ENCODE measurements at places on chromosomes 6 and 20.

GRCh38 chr6:155247618-155248007, 16.2 kb upstream of the CLDN20 start:
- no peak for DNase-seq

GRCh38 chr20:55172310-55173002, 697.1 kb downstream of the DOK5 start:
- DNase-seq = no peak

DNA sequence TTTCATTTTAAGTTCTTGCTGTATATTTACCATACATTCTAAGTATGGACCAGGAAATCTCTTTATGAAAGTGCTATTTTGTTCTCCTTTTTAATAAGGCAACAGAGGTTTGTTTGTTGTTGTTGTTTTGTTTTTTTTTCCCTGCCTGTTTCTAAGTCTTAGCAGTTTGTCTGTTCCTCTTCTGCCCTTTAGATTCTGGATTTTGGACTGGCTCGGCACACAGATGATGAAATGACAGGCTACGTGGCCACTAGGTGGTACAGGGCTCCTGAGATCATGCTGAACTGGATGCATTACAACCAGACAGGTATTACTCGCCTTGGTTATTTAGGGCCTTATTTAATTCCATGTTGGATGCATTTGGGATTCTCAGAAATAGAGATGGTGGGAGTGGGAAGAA, 48.0 kb downstream of the MAPK14 start:
- no peak for DNase-seq

GRCh38 chr6:34093206-34093605, 52.7 kb downstream of the GRM4 start:
- DNase-seq = no peak

GRCh38 chr20:63495741-63496595, 2.9 kb downstream of the EEF1A2 start:
- DNase-seq = peak; percentile 54

- DNase-seq = no peak
Measured at GRCh38 chr6:127328043-127328609, 15.3 kb downstream of the ECHDC1 start.

DNA sequence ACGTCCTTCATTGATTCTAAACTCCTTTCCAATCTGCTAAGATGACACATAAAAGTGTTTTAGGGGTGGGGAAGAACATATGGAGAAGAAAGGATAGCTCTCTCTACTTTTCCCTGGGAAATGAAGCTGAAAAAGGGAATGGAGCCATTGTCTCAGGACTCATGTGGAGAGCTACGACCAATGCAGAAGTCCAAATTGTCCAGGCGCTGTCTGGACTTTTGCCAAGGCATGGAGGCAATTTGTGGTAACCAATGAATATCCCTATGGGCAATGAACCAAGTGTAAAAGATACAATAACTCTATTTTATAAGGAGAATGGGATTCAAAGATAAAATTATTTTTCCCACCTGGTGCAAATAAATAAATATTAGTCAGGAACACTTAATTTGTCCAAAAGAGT, 16.1 kb downstream of the FBXL4 start:
- peak; percentile 22 for DNase-seq

DNA sequence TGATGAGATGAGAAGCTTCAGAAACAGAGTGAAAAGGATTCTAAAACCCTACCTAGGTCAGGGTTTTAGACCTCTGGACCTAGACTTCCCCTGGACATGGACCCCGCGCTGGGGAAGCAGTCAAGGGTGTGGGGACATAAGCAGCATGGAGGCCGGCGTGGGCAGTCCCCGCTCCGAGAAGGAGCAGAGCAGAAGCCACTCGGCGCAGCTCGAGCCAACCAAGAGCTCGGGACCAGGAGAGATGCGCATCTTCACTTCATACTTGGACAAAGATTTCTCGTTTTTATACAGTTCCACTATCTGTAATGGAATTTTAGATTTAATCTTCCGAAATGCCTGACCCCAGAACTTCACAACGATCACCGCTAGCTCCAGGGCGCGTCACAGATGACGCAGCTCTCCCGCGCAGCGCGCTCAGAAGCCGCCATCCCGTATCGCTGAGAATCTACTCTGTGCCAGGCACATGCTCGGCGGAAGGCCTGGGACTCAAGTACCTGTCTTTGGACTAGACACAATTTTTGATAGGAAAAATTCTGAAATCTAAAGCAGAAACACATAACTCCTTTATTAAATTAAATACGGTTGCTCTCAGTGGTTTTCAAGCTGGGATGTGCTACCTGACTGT, 60.3 kb downstream of the WDR27 start:
- no peak for DNase-seq

DNA sequence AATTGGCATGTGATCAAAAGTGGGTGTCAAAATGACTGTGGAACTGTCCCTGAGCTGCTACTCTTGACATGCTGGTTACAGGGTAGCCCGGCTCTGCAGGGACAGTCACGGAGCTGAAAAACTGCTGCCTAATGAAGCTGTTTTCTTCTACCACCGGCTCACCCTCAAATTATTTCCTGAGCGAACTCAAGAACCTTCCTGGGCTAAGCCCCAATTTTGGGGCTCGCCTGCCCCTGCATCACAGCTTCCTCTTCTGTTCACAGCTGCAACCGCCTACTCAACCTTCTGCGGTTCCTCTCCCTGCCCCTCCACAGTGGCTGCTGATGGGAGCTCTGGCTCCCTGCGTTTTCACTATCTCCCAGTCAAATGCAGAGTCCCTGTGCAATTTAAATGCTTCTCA, 110.8 kb upstream of the MLN start:
- DNase-seq = no peak

DNA sequence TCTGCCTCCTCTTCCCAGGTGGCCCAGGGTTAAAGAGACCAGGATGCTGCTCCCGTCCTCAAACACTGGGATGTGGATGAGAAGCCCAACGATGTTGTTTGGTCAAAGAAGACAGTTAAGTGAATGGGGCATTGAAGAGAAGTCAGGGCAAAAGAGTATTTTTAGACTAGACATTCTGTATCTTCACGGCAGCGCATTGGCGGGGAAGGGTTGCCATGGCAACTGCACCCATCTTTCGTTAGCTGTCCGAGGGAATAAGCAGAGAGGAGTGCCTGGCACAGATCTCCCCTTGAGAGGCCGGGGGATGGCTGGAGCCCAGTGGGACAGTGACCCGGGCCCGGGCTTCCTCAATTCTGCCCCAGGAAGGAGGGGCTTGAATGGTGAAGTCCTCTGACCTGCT, 56.4 kb upstream of the GPR31 start:
- no peak for DNase-seq

DNA sequence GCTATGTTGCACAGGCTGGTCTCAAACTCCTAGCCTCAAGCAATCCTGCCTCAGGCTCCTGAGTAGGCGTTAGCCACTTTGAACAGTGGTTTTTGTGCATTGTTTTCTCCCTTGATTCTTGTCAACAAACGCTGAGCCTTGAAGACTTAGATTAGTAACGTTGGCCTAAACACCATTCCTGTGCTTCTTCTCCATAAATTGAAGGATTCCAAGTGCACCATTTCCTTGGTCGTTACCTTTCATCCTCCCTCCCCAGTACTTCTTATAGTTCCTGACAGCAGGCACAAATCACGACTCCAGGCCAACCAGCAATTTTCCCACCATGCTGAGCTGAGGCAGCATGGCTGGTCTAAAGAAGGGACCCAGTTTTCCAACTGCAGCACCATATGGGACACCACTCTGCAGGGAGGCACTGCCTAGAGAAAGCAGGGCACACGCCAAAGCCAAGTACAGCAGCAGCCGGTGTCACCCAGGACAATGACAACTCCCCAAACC, 8.9 kb downstream of the RPS10 start:
- no peak for DNase-seq

DNA sequence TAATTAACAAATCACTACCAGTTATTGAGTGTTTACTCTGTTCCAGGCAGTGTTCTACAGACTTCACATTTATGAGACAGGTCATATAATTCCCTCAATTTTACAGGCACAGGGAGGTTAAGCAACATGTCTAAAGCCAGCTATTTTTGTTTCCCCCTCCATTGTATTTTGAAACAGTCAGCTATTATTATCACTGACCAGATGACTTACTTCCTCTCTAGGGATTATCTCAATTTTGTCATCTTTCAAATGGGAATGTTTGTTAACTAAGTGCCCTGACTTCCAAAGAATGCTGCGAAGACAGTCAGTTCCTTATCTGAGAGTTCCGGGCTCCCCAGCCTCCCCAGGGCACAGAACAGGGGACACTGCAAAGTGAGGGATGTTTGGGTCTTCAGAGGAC, 5.6 kb upstream of the CNPY3 start:
- no peak for DNase-seq

DNA sequence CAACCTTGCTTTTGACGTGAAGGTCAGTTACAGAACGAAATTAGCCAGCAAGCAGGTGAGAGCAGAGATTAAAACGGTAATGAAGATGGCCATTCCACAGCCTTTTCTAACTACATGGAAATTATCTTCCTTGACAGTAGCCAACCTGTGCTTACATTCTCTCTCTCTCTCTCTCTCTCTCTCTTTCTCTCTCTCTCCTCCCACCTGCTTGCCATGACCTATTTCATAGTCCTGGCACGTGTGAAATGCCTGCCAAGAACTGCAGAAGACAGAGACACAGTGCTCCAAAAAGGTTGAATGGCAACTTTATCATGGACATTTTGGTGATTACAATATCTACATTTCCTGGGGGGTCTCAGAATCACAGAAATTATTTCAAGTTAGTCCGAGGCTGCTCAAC, 38.5 kb upstream of the SALL4 start:
- no peak for DNase-seq

DNA sequence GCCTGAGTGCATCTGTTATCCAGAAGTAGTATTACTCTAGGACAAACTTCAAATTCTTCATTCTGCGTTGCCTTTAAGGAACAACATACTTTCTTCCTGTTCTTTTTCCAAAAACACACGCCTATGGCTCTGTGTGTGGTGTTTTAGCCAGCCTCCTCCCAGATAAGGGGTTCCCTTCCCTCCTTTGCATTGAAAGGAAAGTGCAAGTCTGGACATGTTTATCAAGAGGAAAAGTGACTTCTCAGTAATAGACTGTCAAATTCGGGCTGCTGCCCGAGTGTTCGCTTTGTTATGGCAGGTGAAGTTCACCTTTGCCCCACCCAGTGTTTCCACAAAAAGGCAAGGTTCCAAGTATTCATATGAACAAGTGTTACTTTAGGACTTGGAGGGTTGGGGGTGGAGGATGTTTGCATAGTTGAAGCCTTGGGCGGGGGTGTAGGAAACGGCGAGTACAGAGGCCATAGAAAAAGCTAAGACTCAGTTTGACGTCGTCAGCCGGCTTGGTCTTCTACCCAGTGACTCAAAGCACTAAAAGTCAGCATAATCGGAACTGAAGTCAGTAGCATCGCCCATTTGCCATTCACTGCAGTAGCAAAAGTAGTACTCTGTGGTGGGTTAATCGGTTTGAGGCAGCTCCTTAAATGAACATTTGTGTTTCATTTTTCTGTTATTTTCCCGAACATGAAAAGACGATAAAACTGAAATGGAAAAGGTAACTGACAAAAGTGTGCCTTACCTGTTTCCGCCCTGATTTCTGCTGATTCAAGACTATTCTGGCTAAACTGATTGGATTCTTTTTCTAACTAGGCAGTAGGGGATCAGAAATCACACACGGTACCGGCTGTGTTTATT, 12.5 kb downstream of the PRDM1 start:
- DNase-seq = no peak

- DNase-seq = no peak
Measured at GRCh38 chr20:19021406-19022117, 190.9 kb upstream of the SLC24A3 start.

GRCh38 chr6:90187437-90188121, 109.1 kb downstream of the BACH2 start:
- DNase-seq = no peak

DNA sequence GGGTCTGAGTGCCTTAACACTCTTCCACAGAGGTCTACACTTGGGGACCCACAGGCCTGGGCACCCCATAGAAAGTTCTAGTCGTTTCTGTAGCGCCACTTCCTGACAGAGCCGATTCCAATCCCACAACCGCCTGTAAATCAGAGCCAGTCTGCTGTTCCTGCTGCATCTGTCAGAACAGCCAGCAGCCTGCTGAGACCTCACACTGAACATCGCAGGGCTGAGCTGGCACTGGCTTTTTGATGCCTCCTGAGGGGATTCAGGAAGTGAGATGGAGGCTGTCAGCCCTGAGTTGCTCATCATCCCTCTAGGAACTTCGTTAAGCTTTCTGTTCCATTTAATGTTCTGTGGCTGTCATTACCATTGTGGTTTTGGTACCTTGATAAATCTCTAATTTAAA, 48.9 kb downstream of the DCBLD1 start:
- DNase-seq = no peak

GRCh38 chr6:44561832-44562665, 174.5 kb downstream of the CDC5L start:
- DNase-seq = no peak

GRCh38 chr6:33908025-33908424, 104.2 kb upstream of the MLN start:
- no peak for DNase-seq

All from COR-L47 (cell line).